ENCODE measurements at places on chromosomes 2 and 18.

GRCh38 chr2:14749884-14750283, 117.4 kb downstream of the LRATD1 start:
- DNase-seq = no peak

- no peak for DNase-seq
Measured at GRCh38 chr2:67277450-67277849, 119.7 kb upstream of the ETAA1 start.

GRCh38 chr2:62956651-62957050, 94.0 kb upstream of the OTX1 start:
- no peak for DNase-seq

DNA sequence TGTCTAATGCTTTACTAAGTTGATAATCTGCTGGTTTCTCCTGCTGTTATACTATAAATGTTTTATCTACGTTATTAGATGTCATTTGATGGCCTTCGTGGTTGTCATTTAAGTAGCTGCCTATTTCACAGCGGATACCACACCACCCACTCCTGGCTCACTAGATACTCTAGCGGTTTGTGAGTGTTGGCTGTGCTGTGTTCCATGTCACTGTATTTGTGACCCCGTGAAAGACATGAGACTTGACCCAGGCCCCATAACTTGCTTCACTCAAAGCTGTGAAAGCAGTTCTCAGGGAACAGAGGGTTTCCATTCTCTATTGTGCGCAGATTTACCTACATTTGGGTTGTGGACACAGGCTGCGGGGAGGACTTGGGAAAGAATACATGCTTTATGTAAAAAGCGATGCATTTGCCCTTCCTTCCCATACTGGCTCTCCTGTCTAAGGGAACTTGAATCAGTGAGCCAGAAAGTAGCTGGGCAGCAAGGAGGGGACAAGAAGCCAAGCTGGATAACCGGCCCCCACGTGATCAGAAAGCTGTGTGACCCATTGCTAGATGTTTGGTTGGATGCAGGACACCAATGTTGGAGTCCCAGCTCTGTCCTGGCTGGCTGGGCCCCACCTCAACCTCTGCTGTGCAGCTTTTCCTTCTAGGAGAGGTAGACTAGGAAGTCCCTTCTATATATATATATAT, 52.2 kb downstream of the PLB1 start:
- DNase-seq = no peak

DNA sequence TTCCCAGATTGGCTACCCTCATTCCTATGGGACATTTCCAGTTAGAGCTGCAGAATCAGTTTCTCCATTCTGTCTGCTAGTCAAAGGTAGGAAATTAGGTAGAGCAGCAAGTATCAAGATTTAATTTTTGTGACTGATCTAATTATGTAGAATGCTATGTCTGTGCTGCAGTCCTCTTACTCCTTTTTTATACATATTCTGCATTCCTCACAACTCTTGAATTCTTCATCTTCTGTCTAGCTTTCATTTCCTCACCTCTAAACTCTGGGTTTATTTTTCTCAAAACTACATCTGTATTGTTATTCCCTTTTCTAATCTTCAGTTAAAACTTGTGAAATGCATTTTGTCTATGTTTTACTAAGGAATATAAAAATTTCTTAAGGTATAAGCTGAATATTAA, 8.6 kb downstream of the SGO2 start:
- no peak for DNase-seq

GRCh38 chr2:64649626-64650025, 4.1 kb downstream of the SERTAD2 start:
- DNase-seq = no peak

- DNase-seq = no peak
Measured at GRCh38 chr2:162092658-162093556, 18.9 kb upstream of the DPP4 start.

- no peak for DNase-seq
Measured at GRCh38 chr18:49884959-49885358, 71.6 kb upstream of the ACAA2 start.

GRCh38 chr2:36352701-36353100, 2.9 kb upstream of the CRIM1 start:
- no peak for DNase-seq

- no peak for DNase-seq
Measured at GRCh38 chr18:23032030-23032582, 99.0 kb downstream of the RBBP8 start.

- DNase-seq = no peak
Measured at GRCh38 chr2:126889071-126889470, 9.6 kb upstream of the TEX51 start.

GRCh38 chr2:225930687-225931086, 531.2 kb downstream of the NYAP2 start:
- DNase-seq = no peak

DNA sequence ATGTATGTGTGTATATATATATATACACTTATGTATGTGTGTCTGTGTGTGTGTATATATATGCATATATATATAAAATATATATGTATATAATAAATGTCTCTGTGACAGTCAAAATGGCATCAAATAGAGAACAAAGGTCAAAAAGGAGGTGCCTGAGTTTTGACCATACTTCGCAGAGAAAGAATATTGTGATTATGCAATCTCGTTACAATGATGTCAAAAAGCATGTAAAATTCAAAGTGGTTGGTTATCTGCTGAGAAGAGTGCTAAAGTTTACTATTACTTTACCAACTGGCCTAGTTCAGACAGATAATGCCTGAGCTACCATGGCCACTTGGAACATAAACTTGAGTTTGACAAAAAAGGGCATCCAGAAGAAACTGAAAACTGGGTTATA, 375.0 kb downstream of the NBAS start:
- DNase-seq = no peak

DNA sequence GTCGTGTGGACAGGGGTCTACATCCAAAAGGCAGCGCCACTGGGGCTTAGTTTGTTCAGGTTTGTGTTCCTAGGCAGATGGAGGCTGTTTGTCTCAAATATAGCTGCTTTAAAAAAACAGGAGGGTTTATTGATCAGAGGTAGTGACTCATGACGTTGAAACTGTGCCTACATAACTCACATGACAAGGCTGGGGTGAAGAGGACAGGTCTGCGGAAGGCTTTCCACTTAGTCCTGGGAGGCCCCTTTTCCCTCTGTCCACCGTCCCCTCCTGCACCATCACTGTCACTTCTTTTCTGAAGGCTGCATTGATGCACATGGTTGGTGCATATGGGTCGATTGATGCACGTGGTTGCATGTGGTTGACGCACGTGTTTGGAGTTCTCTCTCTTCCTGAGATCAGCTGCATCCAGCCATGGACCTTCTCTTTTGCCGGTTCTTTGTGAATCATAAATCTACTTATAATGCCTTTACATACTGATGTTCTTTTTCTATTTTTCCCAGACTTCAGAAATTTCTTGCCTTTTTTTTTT, 10.9 kb downstream of the SH3RF3 start:
- DNase-seq = no peak

- no peak for DNase-seq
Measured at GRCh38 chr18:68925268-68925667, 127.4 kb downstream of the CCDC102B start.

DNA sequence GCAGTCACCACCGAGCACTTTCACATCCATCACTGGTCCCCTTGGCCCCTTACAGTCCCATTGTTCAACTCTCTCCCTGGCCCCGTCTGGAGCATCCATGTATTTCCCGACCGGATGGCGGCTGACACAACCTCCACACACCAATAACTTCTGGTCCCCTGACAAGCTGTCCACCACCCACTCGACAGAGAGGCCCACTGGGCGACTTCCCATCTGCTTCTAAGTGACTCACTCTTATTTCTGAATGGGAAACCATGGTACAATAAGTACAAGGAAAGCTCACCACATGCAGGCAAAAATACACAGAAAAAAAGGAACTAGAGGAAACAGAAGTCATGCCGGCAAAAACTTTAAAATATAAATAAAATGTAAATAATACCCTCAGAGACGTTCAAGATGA, 82.9 kb upstream of the RAB12 start:
- no peak for DNase-seq

GRCh38 chr2:61419570-61419969, 51.3 kb downstream of the USP34 start:
- DNase-seq = no peak

GRCh38 chr2:64327510-64328414, 126.2 kb upstream of the LGALSL start:
- DNase-seq = peak; percentile 18

DNA sequence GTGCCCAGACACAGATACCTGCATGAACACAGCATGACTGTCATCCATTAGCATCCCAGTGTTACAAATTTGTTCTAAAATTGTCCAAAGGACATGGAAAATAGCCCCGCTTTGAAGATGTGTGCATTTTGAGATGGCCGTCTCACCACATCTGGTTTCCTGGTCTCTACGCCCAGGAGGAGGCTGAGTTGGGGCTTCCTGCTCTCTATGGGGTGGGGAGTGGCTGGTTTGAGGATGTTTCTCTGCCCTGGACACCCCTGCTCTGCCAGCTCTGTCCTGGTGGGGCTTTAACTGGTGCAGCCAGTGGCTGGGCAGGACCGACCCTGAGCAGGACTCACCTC, 74.6 kb upstream of the SMAD7 start:
- no peak for DNase-seq

GRCh38 chr18:61597316-61597715, 264.1 kb downstream of the CDH20 start:
- no peak for DNase-seq

- DNase-seq = no peak
Measured at GRCh38 chr2:215002500-215002899, 135.9 kb downstream of the ABCA12 start.

DNA sequence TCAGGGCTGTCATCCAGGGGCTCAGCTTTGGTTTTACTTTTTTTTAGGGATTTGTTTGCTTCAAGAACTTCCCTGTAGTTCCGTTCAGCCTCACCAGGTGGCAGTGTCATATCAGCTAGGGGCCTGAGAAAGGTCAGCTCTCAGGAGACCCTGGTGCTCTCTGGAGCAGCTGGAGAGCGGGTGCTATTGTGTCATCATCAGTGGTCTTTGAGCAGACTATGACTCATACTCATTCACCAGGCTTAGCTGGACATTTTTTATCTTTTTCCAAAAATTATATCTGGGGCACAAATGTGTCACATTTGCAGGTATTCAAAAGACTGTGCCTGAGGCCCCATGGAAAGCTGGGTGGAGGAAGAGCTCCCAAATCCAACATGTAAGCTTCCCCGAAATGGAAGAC, 24.4 kb downstream of the ZNF892 start:
- DNase-seq = no peak

GRCh38 chr2:97722227-97722626, 8.9 kb downstream of the ZAP70 start:
- no peak for DNase-seq

DNA sequence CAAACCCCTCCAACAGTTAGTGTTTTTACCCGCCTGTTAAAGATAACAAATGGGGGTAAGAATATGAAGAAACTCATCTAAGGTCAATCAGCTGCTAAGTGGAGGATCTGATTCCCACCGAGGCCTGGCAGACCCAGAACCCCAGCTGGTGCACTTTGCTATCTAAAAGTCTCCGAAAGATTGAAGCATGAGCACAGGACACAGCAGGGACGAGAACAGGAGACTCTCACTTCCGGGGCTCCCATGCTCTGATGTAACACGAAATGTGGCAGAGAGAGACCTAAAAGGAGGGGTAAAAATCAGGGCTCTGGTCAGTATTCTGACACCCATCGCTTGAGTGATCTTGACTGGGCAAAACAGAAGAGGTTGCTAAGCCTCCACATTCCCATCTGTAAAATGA, 119.7 kb downstream of the PDCL3 start:
- DNase-seq = no peak

- no peak for DNase-seq
Measured at GRCh38 chr2:1591978-1592907, 152.1 kb downstream of the PXDN start.

DNA sequence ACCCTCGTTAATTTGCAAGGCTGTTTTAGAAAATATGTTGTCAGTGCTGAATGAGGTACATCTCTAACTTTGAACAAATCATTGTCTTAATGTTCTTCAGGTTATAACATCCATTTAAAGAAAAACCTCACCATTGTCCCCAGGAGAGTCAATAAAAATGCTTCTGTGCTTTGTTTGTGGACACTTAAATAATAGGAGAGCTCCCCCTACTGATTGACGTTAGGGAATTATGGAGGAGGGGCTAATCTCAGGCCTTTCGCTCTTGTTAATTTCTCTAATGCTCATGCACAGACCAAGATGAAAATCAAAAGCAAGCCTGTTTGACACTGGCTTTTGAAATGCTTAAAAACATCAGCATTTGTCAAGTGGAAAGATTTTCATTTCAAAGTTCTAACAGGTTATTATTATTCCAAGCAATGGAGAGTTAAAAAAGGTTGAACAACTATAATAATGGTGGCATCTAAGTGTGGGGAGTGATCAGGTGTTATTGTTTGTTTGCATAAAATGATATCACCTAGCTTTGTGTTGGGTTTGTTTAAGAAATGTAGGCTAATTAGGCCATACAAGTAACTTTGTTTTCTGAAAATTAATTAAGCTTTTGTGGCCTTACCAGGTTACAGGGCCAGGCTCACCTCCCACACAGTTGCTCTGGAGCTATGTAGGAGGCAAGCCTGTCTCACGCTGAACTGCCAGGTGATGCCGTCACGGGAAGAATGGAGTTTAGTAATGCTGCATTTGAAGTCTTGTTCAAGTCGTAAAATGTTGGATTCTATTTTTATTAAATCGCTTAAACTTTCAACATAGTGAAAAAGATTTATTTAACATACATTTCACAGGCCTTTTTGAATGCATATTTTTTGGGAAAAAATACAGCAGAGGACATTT, 51.7 kb upstream of the SMIM21 start:
- no peak for DNase-seq

DNA sequence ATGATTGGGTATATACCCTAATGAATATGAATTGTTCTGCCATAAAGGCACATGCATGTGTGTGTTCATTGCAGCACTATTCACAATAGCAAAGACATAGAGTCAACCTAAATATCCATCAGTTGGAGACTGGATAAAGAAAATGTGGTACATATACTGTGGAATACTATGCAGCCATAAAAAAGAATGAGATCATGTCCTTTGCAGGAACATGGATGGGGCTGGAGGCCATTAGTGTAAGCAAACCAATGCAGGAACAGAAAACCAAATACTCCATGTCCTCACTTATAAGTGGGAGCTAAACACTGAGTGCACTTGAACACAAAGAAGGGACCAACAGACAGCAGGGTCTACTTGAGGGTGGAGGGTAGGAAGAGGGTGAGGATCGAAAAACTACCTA, 43.2 kb downstream of the TTC39C start:
- no peak for DNase-seq

- no peak for DNase-seq
Measured at GRCh38 chr2:233807966-233808935, 30.1 kb downstream of the MROH2A start.

DNA sequence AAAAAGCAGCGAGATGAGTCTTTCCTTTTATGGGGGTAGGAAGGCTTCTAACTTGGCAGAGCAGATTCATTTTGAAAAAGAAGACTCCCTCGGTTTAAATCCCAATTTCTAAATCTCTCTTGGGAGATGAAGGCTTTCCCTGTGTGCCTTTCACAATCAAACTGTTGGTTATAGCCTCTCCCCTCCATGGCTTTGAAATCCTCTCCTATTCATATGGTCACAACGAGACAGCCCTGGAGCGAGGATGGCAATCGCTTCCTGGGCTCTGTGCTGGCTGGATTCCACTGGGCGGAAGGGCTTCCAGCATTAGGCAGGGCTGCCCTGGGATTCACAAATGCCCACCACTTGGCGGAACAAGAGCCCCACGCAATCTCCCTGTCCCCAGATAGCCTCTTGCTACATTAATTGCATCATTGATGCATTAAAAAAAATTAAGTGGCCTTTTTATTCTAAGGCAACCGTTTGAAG, 1.6 kb downstream of the CAVIN2 start:
- DNase-seq = no peak

- no peak for DNase-seq
Measured at GRCh38 chr2:46977280-46977665, 61.7 kb upstream of the MCFD2 start.
